ENCODE measurements at places on chromosomes 13 and 19. TPM values are rescaled to one million over a fixed set of nuclear protein-coding genes. Genes with fewer than 3 reads are reported as not detected.

C3 gene
- 65.0 TPM for total RNA-seq

CTXN1 gene
- not detected for total RNA-seq

SIGLEC12 gene
- not detected for total RNA-seq

PGLYRP1 gene
- not detected for total RNA-seq

CEACAM21 gene
- total RNA-seq: 2.0 TPM
